Type B pancreatic cell (in vitro differentiated cells): ENCODE measurements at places on chromosomes 1 and 21. TPM values are rescaled to one million over a fixed set of nuclear protein-coding genes. Genes with fewer than 3 reads are reported as not detected.

TMPRSS15 gene
- total RNA-seq = 0.52 and 4.1 TPM in 2 replicates

HNRNPU gene
- total RNA-seq = 328 and 485 TPM in 2 replicates

GRCh38 chr1:39116860-39117728 is 87.4 kb upstream of the MACF1 start:
- H3K36me3 ChIP-seq = peaks cover 11% of the 10 kb centered on the region
- no peaks in the 10 kb centered on the region for H3K27me3 ChIP-seq
- no peak overlapping the region for H3K27ac ChIP-seq
- no peak for DNase-seq
- H3K4me1 ChIP-seq = no peaks in the 10 kb centered on the region
- H3K4me3 ChIP-seq = peak overlapping the region; percentile 16

DNA sequence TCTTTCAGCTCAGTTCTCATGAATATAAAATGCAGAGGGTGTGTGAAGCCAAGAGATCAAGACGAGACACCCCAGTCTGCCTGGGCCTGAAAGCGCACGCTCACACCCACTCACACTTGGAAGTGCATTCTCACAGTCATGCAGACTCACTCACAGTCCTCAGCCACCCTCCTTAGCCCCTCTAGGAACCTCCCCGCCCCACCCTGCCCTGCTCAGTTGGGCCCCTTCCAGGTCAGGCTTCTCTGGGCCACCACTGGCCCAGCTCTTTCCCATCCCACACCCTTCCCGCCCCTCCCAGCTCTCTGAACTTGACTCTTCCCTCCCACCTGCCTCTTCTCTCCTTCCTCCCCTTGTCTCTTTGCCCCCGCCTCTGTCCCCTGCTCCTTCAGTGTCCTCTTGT is 93.8 kb downstream of the EPHB2 start:
- no peaks in the 10 kb centered on the region for H3K36me3 ChIP-seq
- DNase-seq = no peak
- H3K4me1 ChIP-seq = peaks cover 46% of the 10 kb centered on the region

ANXA9 gene
- 5.8 and 9.5 TPM in 2 replicates for total RNA-seq

DNA sequence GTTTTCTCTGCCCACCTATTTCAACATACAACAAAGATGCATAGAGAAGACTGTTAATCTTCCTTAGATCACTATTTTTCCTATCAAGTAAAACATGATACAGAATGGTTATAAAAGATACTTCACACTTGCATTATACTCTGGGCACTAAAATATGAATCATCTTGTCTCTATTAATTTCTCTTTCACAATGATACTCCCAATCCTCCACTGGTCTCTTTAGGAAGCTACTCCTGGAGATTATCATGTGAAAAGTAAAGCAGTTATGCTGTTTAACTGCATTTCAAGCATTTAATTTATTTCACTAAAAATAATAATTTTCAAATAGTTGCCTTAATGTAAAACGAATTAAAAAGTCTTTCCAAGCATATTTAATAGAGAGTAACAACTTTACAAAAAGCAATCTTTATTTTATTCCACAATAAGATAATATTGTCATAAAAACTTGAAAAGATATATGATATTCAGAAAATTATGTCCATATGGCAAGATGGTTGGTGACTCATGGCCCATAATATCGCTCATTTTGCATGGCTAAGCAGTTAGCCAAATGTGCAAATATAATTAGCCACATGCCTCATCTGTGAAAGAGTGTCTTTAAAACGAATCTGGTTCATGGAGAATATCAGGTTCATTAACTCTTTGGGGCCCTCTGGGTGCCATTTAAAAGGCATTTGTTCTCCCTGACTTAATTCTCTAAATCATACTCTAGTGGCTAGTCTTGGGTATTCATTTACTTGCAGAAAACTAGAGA is 1569.0 kb upstream of the B3GALT2 start:
- no peaks in the 10 kb centered on the region for H3K27me3 ChIP-seq
- DNase-seq = no peak
- H3K36me3 ChIP-seq = no peaks in the 10 kb centered on the region
- H3K27ac ChIP-seq = no peak overlapping the region
- no peak overlapping the region for H3K4me3 ChIP-seq

DNA sequence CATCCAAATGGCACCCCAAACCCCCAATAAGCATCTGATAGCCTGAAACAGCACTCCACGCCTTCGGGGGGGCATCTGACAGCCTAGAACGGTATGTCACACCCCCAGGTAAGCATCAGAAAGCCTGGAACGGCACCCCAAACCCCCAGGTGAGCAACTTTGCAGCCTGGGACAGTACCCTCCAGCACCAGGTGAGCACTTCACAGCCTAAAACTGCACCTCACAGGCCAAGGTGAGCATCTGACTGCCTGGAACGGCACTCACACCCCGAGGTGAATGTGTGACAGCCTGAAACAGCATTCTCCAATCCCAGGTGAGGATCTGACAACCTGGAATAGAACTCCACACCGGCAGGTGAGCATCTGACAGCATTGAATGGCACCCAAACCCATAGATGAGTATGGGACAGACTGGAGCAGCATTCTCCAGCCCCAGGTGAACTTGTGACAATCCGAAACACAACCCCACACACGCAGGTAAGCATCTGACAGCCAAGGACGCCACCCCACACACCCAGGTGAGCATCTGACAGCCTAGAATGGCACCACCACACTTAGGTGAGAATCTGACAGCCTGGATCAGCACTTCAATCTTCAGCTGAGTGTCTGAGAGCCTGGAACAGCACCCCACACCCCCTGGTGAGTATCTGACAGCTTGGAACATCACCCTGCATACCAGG is 18.3 kb upstream of the MMEL1 start:
- H3K4me1 ChIP-seq = no peaks in the 10 kb centered on the region
- no peak overlapping the region for H3K27ac ChIP-seq
- H3K27me3 ChIP-seq = no peaks in the 10 kb centered on the region
- no peak overlapping the region for H3K4me3 ChIP-seq
- DNase-seq = no peak

- peak overlapping the region; percentile 86 for H3K27ac ChIP-seq
- peaks cover 16% of the 10 kb centered on the region for H3K4me1 ChIP-seq
- no peaks in the 10 kb centered on the region for H3K36me3 ChIP-seq
- peak overlapping the region; percentile 72 for H3K4me3 ChIP-seq
These were observed 45.5 kb upstream of the CXADR start for GRCh38 chr21:17467392-17467791.

DNA sequence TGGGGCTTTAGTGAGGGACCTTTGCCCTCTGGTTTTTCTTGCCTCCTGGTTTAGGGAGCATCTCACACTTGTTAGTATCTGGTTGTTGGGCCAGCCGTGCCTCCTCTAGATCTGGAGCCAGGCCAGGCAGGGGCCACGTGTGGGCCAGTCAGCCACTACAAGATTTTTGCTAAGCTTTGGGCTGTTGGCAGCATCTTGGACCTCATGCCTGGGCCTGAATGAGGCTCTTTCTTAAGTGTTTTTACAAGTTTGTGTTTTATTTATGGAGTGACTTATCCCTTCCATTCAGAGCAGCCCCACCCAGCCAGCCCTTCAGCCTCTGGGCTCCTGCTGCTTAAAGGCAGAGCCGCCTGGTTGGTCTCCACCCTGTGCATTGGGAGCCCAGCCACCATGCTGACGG is 1.6 kb upstream of the SH3BGRL3 start:
- DNase-seq = no peak
- peaks cover 46% of the 10 kb centered on the region for H3K4me1 ChIP-seq
- H3K27ac ChIP-seq = peak overlapping the region; percentile 89
- H3K27me3 ChIP-seq = no peaks in the 10 kb centered on the region

DNA sequence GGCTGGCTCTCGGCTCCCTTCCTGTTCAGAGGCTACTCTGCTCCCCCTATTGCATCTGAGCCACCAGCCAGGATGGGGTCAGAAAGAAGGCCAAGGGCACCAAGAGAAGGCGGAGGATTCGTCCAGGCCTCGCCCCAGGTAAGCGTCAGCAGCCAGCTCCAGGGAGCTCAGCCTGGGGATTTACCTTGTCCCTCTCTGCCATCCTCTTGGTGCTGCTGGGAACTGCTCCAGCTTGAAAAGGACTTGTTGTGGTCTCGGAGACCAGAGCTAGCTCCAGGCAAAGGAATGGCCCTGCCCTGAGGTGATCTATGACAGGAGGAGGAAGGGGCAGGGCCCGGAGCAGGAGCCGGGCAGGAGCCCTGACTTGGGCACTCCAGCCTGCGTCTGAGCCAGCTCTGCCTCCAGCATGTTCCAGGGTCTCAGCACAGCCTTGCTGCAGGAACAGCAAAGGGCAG is 113.7 kb upstream of the IFFO2 start:
- DNase-seq = no peak
- no peak overlapping the region for H3K4me3 ChIP-seq
- H3K36me3 ChIP-seq = peaks cover 12% of the 10 kb centered on the region
- H3K4me1 ChIP-seq = no peaks in the 10 kb centered on the region

- no peak for DNase-seq
- no peaks in the 10 kb centered on the region for H3K36me3 ChIP-seq
- H3K4me1 ChIP-seq = peaks cover 5% of the 10 kb centered on the region
- H3K27me3 ChIP-seq = peaks cover 6% of the 10 kb centered on the region
- no peak overlapping the region for H3K4me3 ChIP-seq
- H3K27ac ChIP-seq = no peak overlapping the region
These were observed 33.1 kb downstream of the UBE2U start for GRCh38 chr1:64236541-64236954.

DNA sequence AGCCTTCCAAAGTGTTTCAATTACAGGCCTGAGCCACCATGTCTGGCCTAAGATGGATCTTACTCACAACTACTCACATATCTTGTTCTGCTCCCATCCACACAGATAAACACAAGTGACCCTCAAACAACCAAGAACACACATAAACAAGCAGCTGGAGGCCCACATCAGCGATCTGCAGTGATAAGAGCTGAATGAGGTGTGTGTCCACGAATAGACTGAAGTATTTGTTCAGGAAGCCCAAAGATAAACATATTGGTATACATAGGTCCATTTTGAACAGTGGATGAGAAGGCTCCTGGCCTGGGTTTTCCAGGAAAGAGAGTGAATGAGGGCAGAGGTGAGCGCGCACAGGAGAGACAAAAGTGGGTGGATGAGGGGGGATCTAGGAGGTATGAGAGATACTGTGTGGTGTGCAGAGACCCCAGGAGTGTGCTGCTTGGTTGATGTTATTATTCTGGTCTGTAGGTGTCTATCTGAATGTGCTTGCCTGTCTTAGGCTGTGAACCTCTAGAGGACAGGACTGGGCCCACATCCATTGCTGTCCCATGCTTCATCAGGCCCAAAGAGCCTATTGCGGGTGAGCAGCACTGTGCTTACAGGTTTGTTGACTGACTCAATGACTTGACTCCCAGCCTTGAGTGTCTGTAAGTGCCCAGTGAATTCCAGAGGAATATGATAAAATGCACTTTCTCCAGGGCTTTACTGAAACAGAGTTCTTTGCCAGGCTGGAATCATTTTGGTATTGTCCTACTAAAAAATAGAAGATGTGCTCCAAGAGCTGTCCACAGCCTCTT is 79.9 kb upstream of the ATP1A1 start:
- H3K4me3 ChIP-seq = no peak overlapping the region
- H3K4me1 ChIP-seq = no peaks in the 10 kb centered on the region
- no peaks in the 10 kb centered on the region for H3K27me3 ChIP-seq
- H3K27ac ChIP-seq = no peak overlapping the region
